Vagina (tissue), 2 donors: ENCODE measurements at places on chromosomes 16 and 17. TPM values are rescaled to one million over a fixed set of nuclear protein-coding genes. Genes with fewer than 3 reads are reported as not detected.

RCVRN gene
- 0.49 TPM for total RNA-seq

- no peak overlapping the region for H3K4me3 ChIP-seq
- no peaks in the 10 kb centered on the region for H3K27me3 ChIP-seq
- no peak overlapping the region for H3K27ac ChIP-seq
- DNase-seq = peak; percentile 81
- H3K36me3 ChIP-seq = no peaks in the 10 kb centered on the region
Measured at GRCh38 chr17:10116753-10117420, 81.5 kb downstream of the GAS7 start.

NXN gene
- total RNA-seq = 51.6 TPM

OR1A1 gene
- total RNA-seq = not detected

DNA sequence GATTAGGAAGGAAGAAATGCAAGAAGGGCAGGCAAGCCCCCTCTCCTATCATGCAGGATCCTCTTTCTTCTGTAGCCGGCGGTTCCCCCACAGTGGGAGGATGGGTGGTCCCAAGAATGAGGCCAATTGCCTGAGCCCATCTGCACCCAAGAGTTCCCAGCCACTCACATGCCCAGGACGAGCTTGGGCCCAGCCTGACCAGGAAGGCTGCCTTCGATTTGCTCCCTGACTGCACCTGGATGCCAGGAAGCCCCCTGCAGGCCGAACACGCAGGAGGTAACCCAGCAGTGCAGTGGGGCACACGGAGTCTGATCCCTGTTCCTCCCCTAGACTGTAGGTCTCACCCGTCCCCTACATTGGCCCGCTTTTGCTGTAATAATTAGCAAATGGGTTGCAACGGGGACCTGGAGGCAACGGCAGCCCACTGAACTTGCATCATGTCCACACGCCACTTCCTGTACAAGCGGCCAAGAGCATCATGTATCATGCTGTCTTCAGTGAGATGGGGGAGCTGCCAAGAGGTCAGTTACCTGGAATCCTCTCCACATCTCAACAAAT lies 67.5 kb downstream of the AMFR start:
- H3K4me3 ChIP-seq = no peak overlapping the region
- no peaks in the 10 kb centered on the region for H3K27me3 ChIP-seq
- no peak for DNase-seq
- peaks cover 18% of the 10 kb centered on the region for H3K4me1 ChIP-seq

DNA sequence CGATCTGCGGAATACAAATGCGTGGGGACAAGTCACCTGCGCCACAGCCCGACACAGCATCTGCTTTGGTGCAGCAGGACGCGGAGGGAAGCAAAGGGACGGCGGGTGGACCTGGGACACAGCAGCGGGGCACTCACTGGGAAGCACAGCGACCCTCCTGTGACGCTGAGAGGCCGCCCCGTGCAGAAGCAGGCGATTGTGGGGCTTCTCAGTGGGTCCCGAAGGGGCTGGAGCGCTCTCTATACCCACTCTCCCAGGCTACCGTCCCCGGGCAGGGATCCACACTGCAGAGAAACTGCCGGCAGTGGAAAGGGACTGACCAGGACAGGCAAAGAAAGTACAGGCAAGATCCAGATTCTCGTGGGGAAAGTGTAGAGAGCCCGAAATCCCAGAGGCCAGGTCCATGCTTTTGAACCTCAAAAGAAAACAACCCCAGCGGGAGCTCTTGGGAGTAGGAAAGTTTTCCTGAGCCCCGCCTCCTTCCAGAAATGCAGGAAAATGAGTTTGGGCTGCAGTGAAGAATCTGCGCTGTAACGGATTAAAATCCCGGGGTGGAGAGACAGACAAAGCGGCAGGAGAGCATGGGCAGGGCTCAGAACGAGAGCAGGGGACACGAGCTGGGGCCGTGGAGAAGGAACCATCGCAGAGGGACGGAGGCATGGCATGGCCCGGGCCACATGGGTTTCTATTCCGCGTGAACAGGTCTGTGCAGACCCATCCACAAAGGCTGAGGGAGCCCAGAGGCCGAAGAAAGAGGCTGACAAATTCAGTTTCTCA lies 12.7 kb downstream of the COX4I1 start:
- no peaks in the 10 kb centered on the region for H3K27me3 ChIP-seq
- no peak overlapping the region for H3K4me3 ChIP-seq
- no peak overlapping the region for H3K27ac ChIP-seq
- no peak for DNase-seq
- H3K4me1 ChIP-seq = no peaks in the 10 kb centered on the region

GRCh38 chr17:13560935-13561334 lies 40.8 kb downstream of the HS3ST3A1 start:
- no peak overlapping the region for H3K4me3 ChIP-seq
- H3K4me1 ChIP-seq = no peaks in the 10 kb centered on the region
- no peaks in the 10 kb centered on the region for H3K27me3 ChIP-seq
- peak overlapping the region; percentile 73 for H3K27ac ChIP-seq

- H3K27ac ChIP-seq = peak overlapping the region; percentile 95
- H3K4me3 ChIP-seq = peak overlapping the region; percentile 66
- DNase-seq = no peak
- no peaks in the 10 kb centered on the region for H3K27me3 ChIP-seq
Measured at GRCh38 chr17:28948873-28949184, 2.5 kb downstream of the PHF12 start.

- DNase-seq = no peak
- peaks cover 51% of the 10 kb centered on the region for H3K4me1 ChIP-seq
- H3K36me3 ChIP-seq = no peaks in the 10 kb centered on the region
- H3K27ac ChIP-seq = peak overlapping the region; percentile 44
- no peaks in the 10 kb centered on the region for H3K27me3 ChIP-seq
- no peak overlapping the region for H3K4me3 ChIP-seq
Measured at GRCh38 chr17:35788477-35789368, 6.7 kb downstream of the MMP28 start.

- H3K36me3 ChIP-seq = no peaks in the 10 kb centered on the region
- DNase-seq = no peak
- no peak overlapping the region for H3K4me3 ChIP-seq
- H3K4me1 ChIP-seq = no peaks in the 10 kb centered on the region
- H3K27ac ChIP-seq = no peak overlapping the region
Measured at GRCh38 chr17:60557805-60558204, 31.8 kb upstream of the APPBP2 start.

DNA sequence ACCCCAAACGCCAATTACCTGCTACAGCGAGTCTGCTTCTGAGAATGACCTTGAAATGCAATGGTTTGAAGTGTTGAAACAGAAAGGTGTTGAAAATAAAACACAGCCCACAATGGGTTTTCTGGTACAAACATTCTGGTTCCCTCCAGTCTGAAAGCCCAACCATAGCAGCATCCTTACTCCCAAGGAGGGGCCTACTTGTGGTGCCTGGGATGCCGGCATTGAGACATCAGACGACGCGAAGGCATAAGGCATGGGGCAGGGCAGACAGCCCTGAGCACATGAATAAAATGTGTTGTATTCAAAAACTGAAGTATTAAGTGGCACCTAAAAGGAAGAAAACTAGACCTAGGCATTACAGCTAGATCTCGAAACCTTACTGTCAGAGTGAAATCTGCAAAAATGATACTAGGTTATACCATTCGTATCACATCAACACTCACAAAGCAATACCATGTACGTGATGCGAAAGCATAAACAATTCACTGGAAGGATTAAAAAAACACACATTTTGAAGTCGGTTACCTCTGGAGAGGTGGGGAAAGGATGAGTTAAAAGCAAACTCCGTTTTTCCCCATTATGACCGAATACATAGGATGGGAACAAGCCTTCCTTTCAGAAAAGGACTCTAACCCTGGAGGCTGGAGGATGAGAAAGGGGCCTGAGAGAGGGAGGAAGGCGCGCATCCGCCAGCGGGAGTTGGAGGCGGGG lies 702 bp downstream of the NUDT21 start:
- peak overlapping the region; percentile 42 for H3K27ac ChIP-seq
- H3K27me3 ChIP-seq = no peaks in the 10 kb centered on the region
- H3K36me3 ChIP-seq = no peaks in the 10 kb centered on the region
- H3K4me3 ChIP-seq = peak overlapping the region; percentile 72
- no peak for DNase-seq

DNA sequence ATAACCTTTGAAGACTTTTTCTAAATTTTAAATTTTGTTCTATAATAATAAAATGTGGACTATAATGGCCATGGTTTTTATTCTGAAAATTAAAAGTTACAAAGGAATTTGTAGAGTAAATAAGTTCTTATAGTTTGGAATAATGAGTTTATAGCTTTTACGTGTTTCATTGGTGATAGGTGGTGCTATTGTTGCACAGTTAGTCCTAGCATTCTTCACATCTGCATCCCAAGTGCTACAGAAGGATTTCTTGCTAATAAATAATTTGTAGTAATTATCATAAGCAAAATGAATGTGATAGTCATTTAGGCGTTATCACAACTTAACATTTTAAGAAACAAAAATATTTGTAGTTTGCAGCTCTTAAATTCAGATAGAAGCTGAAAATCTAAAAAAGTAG lies 67.9 kb downstream of the BCAS3 start:
- no peak overlapping the region for H3K27ac ChIP-seq
- no peaks in the 10 kb centered on the region for H3K27me3 ChIP-seq
- no peak for DNase-seq
- H3K4me1 ChIP-seq = no peaks in the 10 kb centered on the region

- H3K4me3 ChIP-seq = no peak overlapping the region
- DNase-seq = no peak
- no peaks in the 10 kb centered on the region for H3K27me3 ChIP-seq
- no peaks in the 10 kb centered on the region for H3K36me3 ChIP-seq
- H3K27ac ChIP-seq = no peak overlapping the region
Measured at GRCh38 chr17:81574643-81574956, 22.4 kb upstream of the FAAP100 start.

- DNase-seq = no peak
- no peaks in the 10 kb centered on the region for H3K36me3 ChIP-seq
- no peak overlapping the region for H3K4me3 ChIP-seq
- no peaks in the 10 kb centered on the region for H3K4me1 ChIP-seq
- H3K27me3 ChIP-seq = no peaks in the 10 kb centered on the region
Measured at GRCh38 chr16:74080311-74080710, 216.3 kb upstream of the PSMD7 start.

FBXW10 gene
- total RNA-seq = 0.25 TPM

DNA sequence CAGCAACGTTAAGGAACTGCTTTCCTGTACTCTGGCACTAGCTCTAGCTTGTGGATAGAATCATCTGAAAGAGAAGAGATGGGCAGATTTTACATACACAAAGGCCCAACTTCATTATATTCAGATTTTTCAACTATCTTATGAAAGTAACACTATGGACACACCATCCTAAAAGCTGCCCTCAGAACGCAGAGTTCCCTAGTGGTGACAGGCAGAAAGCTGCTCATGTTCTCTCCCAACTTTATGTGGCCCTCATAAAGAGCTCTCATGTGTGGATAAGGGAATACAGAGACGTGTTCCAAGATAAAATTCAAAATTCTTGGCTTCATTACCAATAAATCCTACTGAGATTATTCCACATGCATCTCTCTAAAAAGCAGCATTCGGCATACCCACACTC lies 1.5 kb downstream of the CFAP20 start:
- no peak for DNase-seq
- H3K4me1 ChIP-seq = peaks cover 51% of the 10 kb centered on the region
- H3K36me3 ChIP-seq = no peaks in the 10 kb centered on the region
- no peaks in the 10 kb centered on the region for H3K27me3 ChIP-seq

COX6A2 gene
- not detected for total RNA-seq

LRRC75A gene
- total RNA-seq = 1.7 TPM

KRT36 gene
- total RNA-seq = not detected

GRCh38 chr17:4600563-4600962 lies 16.2 kb downstream of the SMTNL2 start:
- no peaks in the 10 kb centered on the region for H3K36me3 ChIP-seq
- H3K27me3 ChIP-seq = no peaks in the 10 kb centered on the region
- DNase-seq = no peak
- peaks cover 32% of the 10 kb centered on the region for H3K4me1 ChIP-seq
- no peak overlapping the region for H3K4me3 ChIP-seq
- peak overlapping the region; percentile 83 for H3K27ac ChIP-seq

- DNase-seq = no peak
- no peaks in the 10 kb centered on the region for H3K27me3 ChIP-seq
- H3K4me1 ChIP-seq = peaks cover 30% of the 10 kb centered on the region
- no peak overlapping the region for H3K4me3 ChIP-seq
Measured at GRCh38 chr16:69724981-69725479, 1.3 kb downstream of the NQO1 start.
